A549 treated with CORT108297 at 1 μM for 4 hours (cell line): ENCODE measurements at places on chromosomes 16 and 17. TPM values are rescaled to one million over a fixed set of nuclear protein-coding genes. Genes with fewer than 3 reads are reported as not detected.

RSL1D1 gene
- 208 to 313 TPM (median 213 TPM) in 5 replicates for total RNA-seq

TMEM100 gene
- total RNA-seq = not detected in 5 replicates

CORO6 gene
- total RNA-seq = 5.7 to 9.6 TPM (median 7.1 TPM) in 5 replicates

KRTAP16-1 gene
- total RNA-seq = not detected in 5 replicates

MPV17L gene
- total RNA-seq = 3.9 to 4.6 TPM (median 4.3 TPM) in 5 replicates

SLC5A2 gene
- 0.07 to 0.46 TPM (median 0.21 TPM) in 5 replicates for total RNA-seq

KRT24 gene
- not detected in 5 replicates for total RNA-seq

SDR42E2 gene
- total RNA-seq = not detected in 5 replicates

CDIP1 gene
- 11.0 to 13.8 TPM (median 11.9 TPM) in 5 replicates for total RNA-seq

ICAM2 gene
- total RNA-seq = 0.07 to 0.10 TPM in 2 of 5 replicates, not detected in the others

RNF227 gene
- total RNA-seq = 1.2 to 1.9 TPM (median 1.5 TPM) in 5 replicates

CCL4 gene
- 0.15 TPM in 1 of 5 replicates, not detected in the others for total RNA-seq

BIRC5 gene
- 100 to 110 TPM (median 107 TPM) in 5 replicates for total RNA-seq

ATP2A1 gene
- total RNA-seq = 1.4 to 3.6 TPM (median 2.4 TPM) in 5 replicates

DBF4B gene
- 26.4 to 31.7 TPM (median 29.2 TPM) in 5 replicates for total RNA-seq

CALB2 gene
- total RNA-seq = 5.0 to 7.7 TPM (median 5.9 TPM) in 5 replicates

ARSG gene
- 1.1 to 2.5 TPM (median 1.6 TPM) in 5 replicates for total RNA-seq

TNFRSF17 gene
- not detected in 5 replicates for total RNA-seq

NXN gene
- 22.3 to 27.3 TPM (median 26.6 TPM) in 5 replicates for total RNA-seq

RNF43 gene
- 0.17 to 0.44 TPM (median 0.24 TPM) in 5 replicates for total RNA-seq

ETV4 gene
- 43.9 to 52.8 TPM (median 51.0 TPM) in 5 replicates for total RNA-seq

MYH2 gene
- total RNA-seq = not detected in 5 replicates

ZNF830 gene
- total RNA-seq = 12.7 to 16.7 TPM (median 14.5 TPM) in 5 replicates

KRTAP4-1 gene
- 0.09 to 0.40 TPM (median 0.24 TPM) in 4 of 5 replicates, not detected in the other for total RNA-seq

RAB40B gene
- total RNA-seq = 12.7 to 20.4 TPM (median 18.6 TPM) in 5 replicates

KDM8 gene
- 2.2 to 3.3 TPM (median 2.4 TPM) in 5 replicates for total RNA-seq

FTSJ3 gene
- 56.4 to 67.6 TPM (median 56.9 TPM) in 5 replicates for total RNA-seq

CDH3 gene
- total RNA-seq = 0.12 to 0.60 TPM (median 0.23 TPM) in 5 replicates

SETD6 gene
- total RNA-seq = 11.2 to 17.2 TPM (median 16.0 TPM) in 5 replicates

CMTM2 gene
- total RNA-seq = not detected in 5 replicates

EEF2KMT gene
- total RNA-seq = 21.5 to 31.6 TPM (median 29.6 TPM) in 5 replicates

CFAP119 gene
- 4.4 to 9.9 TPM (median 9.0 TPM) in 5 replicates for total RNA-seq

KRTAP9-8 gene
- total RNA-seq = not detected in 5 replicates

SEPTIN12 gene
- 0.16 TPM in 1 of 5 replicates, not detected in the others for total RNA-seq

PLA2G10 gene
- 0.21 to 0.29 TPM (median 0.24 TPM) in 4 of 5 replicates, not detected in the other for total RNA-seq

PDK2 gene
- 12.3 to 20.7 TPM (median 19.5 TPM) in 5 replicates for total RNA-seq

TSNAXIP1 gene
- total RNA-seq = 0.40 to 0.83 TPM (median 0.61 TPM) in 5 replicates

FBXL19 gene
- 13.9 to 22.2 TPM (median 20.1 TPM) in 5 replicates for total RNA-seq

KRT16 gene
- 0.40 to 0.85 TPM (median 0.64 TPM) in 5 replicates for total RNA-seq

AHSP gene
- total RNA-seq = not detected in 5 replicates

PROCA1 gene
- total RNA-seq = 1.0 to 1.7 TPM (median 1.1 TPM) in 5 replicates

SHISA6 gene
- not detected in 5 replicates for total RNA-seq

CDK3 gene
- 3.0 to 5.5 TPM (median 5.4 TPM) in 5 replicates for total RNA-seq

KRTAP2-2 gene
- total RNA-seq = not detected in 5 replicates

OTOP3 gene
- 0.05 TPM in 1 of 5 replicates, not detected in the others for total RNA-seq

GDPD1 gene
- 0.51 to 1.2 TPM (median 0.90 TPM) in 5 replicates for total RNA-seq

IRF8 gene
- 0.20 to 0.54 TPM (median 0.38 TPM) in 5 replicates for total RNA-seq

TTYH2 gene
- total RNA-seq = 1.5 to 2.7 TPM (median 2.1 TPM) in 5 replicates

PRDM7 gene
- 0.04 TPM in 1 of 5 replicates, not detected in the others for total RNA-seq

KRT15 gene
- total RNA-seq = 2.8 to 5.0 TPM (median 4.0 TPM) in 5 replicates

EXOC3L1 gene
- total RNA-seq = 0.07 to 0.24 TPM (median 0.07 TPM) in 3 of 5 replicates, not detected in the others

EME1 gene
- 14.9 to 16.1 TPM (median 15.6 TPM) in 5 replicates for total RNA-seq
